K562 (cell line): ENCODE measurements at places on chromosomes 3 and 15. TPM values are rescaled to one million over a fixed set of nuclear protein-coding genes. Genes with fewer than 3 reads are reported as not detected.

DNA sequence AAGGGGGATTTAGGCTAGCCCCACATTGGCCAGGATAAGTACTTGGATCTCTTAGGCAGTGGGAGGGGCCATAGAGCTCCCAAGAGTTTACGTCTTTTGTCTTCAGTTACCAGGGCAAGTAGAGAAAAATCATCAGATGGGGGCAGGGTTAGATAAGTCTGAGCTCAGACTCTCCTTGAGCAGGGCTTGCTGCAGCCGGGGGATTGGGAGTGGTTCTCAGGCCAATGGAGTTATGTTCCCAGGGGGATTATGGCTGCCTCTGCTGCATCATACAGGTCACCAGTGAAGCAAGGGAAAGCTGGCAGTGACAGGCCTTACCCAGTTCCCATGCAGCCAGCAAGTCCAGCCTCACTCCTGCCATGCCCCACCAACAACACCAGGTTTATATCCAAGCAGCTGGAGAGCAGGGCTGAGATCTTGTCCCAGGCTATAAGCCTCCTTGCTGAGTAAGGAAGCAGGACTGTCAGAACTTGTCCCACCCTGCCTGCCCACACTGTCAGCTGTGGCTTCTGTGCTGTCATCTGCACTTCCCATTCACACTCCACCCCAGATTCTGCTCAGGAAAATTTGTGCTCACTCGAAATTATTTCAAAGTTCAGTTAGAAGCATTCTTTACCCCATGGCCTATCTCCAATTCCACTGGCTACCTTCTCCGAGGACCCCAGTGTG, 215.3 kb downstream of the FAM43A start:
- no peak for DNase-seq

GRCh38 chr15:82649226-82649999, 2.2 kb upstream of the CPEB1 start:
- DNase-seq: no peak

DNA sequence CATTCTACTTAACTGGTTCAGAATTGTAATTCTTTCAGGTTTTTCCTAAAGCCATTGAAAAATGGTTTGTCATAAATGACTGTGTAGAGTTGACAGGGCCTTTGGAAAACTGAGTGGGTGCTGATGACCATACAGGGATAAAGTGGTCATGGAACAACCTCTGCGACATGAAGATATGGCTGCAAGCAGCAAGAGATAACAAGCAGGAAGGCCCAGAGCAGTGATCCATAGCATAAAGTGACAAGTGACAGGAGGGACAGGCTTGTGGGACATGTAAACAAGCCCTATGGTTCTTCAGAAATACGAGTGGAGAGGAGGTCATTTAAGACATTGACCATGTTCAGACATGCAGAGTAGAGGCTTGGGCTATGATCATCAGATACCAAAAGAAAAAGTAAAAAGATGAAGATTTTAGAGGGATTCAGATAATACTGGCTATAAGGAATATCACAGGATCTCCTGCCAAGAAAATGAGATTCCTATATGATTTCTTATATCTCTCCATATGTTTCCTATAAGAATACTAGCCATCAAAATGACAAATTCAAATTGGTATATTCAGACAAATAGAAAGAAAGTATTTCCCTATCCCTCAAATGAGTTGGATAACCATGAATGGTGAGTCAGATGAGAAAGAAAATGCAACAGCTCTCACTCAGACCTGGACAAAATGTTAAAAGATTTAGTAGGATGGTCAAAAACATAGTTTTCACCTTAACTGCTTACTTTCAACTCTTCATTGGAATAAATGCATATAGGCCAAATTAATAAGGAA, 827.6 kb upstream of the CFAP20DC start:
- peak; percentile 2 for DNase-seq

The ACKR4 gene
- total RNA-seq: not detected in 2 replicates

- DNase-seq: no peak
These were observed 19.9 kb downstream of the TRANK1 start for GRCh38 chr3:36924744-36925521.

GRCh38 chr15:57251941-57252340, 124.4 kb upstream of the CGNL1 start:
- no peak for DNase-seq

GRCh38 chr3:89521328-89521727, 413.9 kb downstream of the EPHA3 start:
- DNase-seq: no peak

GRCh38 chr3:55000546-55000945, 72.7 kb upstream of the LRTM1 start:
- DNase-seq: no peak

DNA sequence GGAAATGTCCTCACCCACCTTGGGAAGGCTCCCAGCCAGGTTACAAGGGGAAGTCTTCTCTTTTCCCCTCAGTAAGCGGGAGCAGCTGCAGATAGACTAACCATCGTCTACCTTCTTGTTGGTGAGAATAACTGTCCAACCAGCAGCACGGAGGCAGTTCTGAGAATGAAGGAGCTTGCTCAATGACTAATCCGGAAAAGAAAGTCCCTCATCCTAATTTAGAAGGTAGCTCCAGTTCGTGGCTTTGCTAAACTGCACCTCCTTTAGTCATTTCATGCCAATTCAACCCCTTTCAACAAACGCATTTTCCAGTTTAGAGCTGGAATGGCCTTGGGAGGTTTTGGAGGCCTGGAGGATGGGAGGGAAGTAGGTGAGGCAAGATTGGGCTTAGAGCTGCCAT, 527.4 kb upstream of the PROK2 start:
- no peak for DNase-seq

DNA sequence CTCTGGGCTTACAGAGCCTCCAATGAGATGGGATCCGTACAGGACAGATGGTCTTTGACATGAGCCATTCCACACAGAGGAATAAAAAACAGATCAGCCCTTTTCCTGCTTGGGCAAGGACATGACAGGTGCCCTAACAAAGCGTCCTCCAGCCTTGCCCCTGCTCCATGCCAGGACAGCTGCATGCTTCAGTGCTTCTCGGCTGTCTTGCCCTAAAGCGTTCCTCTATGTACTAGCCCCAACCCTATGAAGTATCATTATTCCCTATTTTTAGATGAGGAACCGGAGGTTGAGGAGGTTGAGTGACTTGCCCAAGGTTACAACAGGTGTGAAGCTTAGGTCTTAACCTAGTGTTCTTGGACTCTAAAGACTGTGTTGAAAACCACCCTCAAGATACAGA, 10.5 kb downstream of the POMGNT2 start:
- DNase-seq: no peak

- DNase-seq: no peak
These were observed 17.1 kb upstream of the XIRP1 start for GRCh38 chr3:39209329-39209970.

GRCh38 chr3:12891985-12892839, 50.8 kb upstream of the RPL32 start:
- peak; percentile 74 for DNase-seq

The SEMA6D gene
- total RNA-seq: not detected in 2 replicates

DNA sequence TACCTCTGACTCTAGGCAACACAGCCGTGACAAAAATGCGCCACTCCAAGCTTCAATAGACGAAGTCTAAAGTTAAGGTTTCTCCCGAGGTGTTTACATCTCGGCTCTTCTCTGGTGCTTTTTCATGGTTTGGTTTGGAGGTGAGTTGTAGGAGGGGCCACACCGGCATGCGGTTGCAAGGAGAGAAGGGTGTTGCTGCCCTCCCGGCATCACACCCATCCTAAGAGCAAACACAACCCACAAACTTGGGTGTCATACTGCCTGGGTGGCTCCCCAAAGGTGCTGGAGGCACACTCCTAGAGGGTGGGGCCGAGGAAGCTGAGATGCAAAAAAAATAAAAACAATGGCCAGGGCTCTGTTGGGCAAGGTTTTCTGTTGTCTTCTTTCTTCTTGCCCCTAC, 225.2 kb upstream of the ICE2 start:
- no peak for DNase-seq

GRCh38 chr15:96355568-96356187, 25.2 kb downstream of the NR2F2 start:
- DNase-seq: no peak

DNA sequence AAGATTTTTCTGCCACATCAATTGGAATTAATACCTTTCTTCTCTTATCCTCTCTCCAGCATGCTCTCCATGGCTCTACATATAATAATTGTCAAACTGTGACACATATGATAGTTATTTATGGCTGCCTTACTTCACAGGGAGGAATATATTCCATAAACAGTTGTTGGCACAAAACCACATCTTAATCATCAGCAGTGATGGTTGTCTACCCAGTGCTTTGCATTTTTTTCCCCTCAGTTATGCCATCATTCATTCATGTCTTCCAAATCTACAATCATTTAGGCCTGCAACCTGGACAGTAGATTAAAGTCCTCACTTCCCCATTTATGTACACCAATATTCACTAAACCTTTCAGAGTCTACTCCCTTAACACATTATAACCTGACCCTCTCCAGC, 107.7 kb downstream of the THRB start:
- no peak for DNase-seq

DNA sequence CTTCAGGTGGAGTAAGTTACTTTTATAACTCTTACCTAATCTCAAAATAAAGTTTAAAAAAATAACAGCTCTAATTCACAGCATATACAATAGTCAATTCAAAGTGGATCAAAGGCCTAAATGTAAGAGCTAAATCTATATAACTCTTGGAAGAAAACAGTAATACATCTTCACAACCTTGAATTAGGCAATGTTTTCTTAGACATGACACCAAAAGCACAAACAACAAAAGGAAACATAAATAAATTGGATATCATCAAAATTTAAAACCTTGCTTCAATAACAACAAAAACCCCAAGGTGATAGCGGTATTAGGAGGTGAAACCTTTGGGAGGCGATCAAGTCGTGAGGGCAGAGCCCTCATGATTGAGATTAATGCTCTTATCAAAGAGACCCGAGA, 12.8 kb downstream of the DENND6A start:
- DNase-seq: no peak

The SPINK8 gene
- not detected in 2 replicates for total RNA-seq

The SLITRK3 gene
- total RNA-seq: not detected in 2 replicates

DNA sequence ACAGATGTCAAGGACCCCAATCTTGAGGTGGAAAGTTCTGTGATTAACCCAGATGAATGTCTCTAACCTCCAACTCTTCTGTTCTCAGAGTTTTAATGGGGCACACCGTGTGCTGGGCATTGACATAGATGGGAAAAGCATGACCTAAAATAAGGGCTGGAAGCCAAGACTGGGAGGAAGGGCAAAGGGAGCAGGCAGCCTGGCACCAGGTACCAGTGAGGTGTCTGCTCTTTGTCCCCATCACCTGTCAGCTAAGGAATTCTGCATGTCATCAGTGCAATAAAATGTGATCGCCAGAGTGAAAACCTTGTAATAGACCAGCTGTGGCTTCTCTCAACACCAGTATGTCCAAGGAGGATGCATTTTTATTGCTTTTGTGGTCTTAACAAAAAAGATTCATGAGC, 143.5 kb upstream of the TPM1 start:
- DNase-seq: no peak

GRCh38 chr3:152054315-152054714, 180.9 kb downstream of the SUCNR1 start:
- DNase-seq: no peak

DNA sequence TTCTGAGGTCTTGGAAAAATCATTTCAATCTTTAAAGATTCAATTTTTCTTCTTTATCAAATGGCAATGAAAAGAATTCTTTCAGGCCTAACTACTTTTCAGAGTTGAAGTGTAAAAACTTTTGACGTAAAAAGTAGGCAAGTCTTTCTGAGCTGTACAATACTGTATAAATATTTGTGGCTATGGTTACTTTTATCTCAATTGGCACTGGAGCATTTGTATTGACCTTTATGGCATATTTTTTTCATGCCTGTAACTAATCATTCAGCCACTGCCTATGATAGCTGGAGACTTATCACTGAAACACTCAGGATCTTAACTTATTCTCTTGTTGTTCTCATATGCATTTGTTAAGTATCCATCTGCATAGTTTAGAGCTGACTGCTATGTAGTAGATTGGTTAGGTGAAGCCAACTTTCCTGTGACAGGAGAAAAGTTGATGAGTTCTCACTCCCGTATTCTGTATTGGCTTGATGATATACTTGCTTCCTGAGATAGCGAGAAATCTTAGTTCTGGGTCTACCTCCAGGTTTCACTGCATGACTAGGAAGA, 290.4 kb upstream of the TBL1XR1 start:
- no peak for DNase-seq

DNA sequence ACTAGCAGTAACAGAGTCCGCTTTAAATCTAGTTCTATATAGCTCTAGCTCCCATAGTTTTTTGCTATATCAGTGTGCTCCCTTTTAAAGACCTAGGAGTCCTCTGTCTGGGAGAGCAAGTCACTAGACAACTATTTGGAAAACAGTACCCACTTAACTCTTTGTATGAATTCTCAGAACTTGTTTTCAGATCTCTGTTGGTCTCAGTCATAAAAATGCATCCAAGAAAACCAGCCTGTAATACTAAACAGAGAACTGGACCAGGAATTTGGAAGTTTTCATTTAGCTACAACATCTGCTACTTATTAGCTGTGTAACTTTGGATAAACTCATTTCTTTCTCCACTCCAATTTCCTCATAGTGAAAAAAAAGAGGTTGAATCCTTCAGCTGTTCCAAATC, 56.9 kb upstream of the C3orf49 start:
- no peak for DNase-seq

GRCh38 chr3:68893600-68894239, 38.6 kb downstream of the TAFA4 start:
- DNase-seq: peak; percentile 5

DNA sequence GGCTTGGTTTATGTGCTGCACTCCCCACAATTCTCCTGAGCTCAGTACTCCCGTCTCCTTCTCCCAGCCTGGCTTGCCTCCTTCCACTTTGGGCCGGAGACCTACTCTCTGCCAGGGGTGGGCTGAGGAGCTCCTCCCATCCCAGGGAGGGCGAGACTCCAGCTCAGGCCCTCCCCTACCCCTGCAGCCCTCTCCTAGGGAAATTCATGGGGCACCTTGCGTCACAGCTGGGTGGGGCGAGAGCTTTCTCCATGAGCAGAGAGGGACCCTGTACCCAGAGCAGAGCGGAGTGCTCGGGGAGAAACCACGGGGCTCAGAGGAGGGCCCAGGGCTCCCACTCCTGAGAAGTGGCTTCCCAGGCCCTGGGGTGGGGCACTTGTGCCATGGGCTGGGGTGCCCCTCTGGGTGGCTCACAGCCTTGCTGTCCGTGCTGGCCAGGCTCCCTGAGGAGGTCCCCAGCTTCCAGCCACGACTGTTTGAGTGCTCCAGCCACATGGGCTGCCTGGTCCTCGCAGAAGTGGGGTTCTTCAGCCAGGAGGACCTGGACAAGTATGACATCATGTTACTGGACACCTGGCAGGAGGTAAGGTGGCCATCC, 13.3 kb downstream of the VILL start:
- no peak for DNase-seq
